ENCODE measurements at places on chromosomes 3 and 15.

- H3K27ac ChIP-seq = peak overlapping the region; percentile 61
- H3K4me3 ChIP-seq = peak overlapping the region; percentile 60
- H3K27me3 ChIP-seq = no peaks in the 10 kb centered on the region
- no peaks in the 10 kb centered on the region for H3K36me3 ChIP-seq
- peaks cover 13% of the 10 kb centered on the region for H3K4me1 ChIP-seq
Measured at GRCh38 chr15:80989081-80989517, 520 bp downstream of the MESD start.

DNA sequence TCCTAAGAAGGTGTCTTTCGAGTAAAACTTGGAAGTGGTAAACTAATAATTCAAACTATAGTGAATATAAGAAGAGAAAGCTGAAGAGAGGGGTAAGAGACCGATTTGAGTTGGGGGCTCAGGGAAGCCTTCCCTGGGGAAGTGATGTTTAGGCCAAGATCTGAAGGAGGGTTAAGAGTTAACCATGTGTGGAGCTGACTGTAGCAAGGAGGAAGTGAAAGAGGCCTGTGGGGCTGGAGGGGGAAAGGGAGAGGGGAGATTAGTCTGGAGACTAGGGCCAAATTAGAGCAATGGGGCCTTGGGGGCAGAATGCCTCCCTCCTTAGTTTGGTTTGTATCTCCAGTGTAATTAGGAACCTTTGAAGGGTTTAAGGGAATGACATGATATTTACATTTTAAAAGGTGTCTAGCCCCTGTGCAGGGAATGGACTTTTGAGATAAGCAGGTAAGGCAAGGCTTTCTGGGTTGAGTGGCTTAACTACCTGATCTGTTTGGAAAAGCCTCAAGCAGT is 2.2 kb downstream of the ZNF592 start:
- no peak for DNase-seq
- H3K27me3 ChIP-seq = no peaks in the 10 kb centered on the region
- peaks cover 14% of the 10 kb centered on the region for H3K4me1 ChIP-seq

GRCh38 chr3:56547486-56547885 is 9.5 kb upstream of the CCDC66 start:
- no peaks in the 10 kb centered on the region for H3K4me1 ChIP-seq
- no peak overlapping the region for H3K27ac ChIP-seq
- H3K36me3 ChIP-seq = no peaks in the 10 kb centered on the region
- no peak overlapping the region for H3K4me3 ChIP-seq
- peaks cover 11% of the 10 kb centered on the region for H3K27me3 ChIP-seq
- peak; percentile 4 for DNase-seq

GRCh38 chr3:174822320-174822719 is 36.8 kb upstream of the NAALADL2 start:
- DNase-seq = peak; percentile 2
- H3K4me3 ChIP-seq = no peak overlapping the region
- H3K27me3 ChIP-seq = no peaks in the 10 kb centered on the region

DNA sequence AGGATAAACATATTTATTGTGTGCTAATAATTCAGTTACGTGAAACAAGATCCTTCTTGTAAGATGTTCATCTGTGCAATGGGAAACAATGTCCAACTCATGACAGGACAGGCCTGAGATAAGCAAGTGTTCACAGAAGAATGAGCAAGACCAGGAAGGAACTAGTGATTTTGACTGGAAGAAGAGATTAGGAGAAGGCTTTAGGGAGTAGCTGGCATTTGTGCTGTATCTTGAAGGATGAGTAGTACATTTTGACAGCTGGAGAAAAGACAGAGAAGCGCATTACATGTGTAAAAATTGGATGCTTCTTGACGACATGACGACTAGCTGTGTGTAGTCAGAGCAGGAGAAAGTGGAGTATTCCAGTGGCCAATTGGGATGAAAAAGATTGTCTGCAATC is 48.4 kb downstream of the GBE1 start:
- no peaks in the 10 kb centered on the region for H3K27me3 ChIP-seq
- H3K4me1 ChIP-seq = peaks cover 23% of the 10 kb centered on the region
- no peak overlapping the region for H3K4me3 ChIP-seq
- no peaks in the 10 kb centered on the region for H3K36me3 ChIP-seq
- H3K27ac ChIP-seq = peak overlapping the region; percentile 53
- DNase-seq = peak; percentile 52

- H3K36me3 ChIP-seq = no peaks in the 10 kb centered on the region
- peak; percentile 91 for DNase-seq
- H3K4me3 ChIP-seq = no peak overlapping the region
- no peaks in the 10 kb centered on the region for H3K27me3 ChIP-seq
- no peaks in the 10 kb centered on the region for H3K4me1 ChIP-seq
Measured at GRCh38 chr3:131543714-131544113, 40.9 kb upstream of the MRPL3 start.

GRCh38 chr3:101303089-101303731 is 17.2 kb downstream of the IMPG2 start:
- no peak for DNase-seq
- H3K27ac ChIP-seq = no peak overlapping the region
- no peaks in the 10 kb centered on the region for H3K27me3 ChIP-seq
- H3K36me3 ChIP-seq = no peaks in the 10 kb centered on the region
- no peaks in the 10 kb centered on the region for H3K4me1 ChIP-seq

GRCh38 chr3:183518491-183519251 is 36.8 kb downstream of the KLHL6 start:
- DNase-seq = no peak
- no peak overlapping the region for H3K27ac ChIP-seq
- peaks cover 14% of the 10 kb centered on the region for H3K4me1 ChIP-seq
- peaks cover 30% of the 10 kb centered on the region for H3K27me3 ChIP-seq
- H3K36me3 ChIP-seq = no peaks in the 10 kb centered on the region

- peaks cover 5% of the 10 kb centered on the region for H3K4me1 ChIP-seq
- no peaks in the 10 kb centered on the region for H3K36me3 ChIP-seq
- DNase-seq = no peak
- no peak overlapping the region for H3K4me3 ChIP-seq
- H3K27ac ChIP-seq = no peak overlapping the region
Measured at GRCh38 chr3:59567661-59568060, 517.8 kb upstream of the CFAP20DC start.

DNA sequence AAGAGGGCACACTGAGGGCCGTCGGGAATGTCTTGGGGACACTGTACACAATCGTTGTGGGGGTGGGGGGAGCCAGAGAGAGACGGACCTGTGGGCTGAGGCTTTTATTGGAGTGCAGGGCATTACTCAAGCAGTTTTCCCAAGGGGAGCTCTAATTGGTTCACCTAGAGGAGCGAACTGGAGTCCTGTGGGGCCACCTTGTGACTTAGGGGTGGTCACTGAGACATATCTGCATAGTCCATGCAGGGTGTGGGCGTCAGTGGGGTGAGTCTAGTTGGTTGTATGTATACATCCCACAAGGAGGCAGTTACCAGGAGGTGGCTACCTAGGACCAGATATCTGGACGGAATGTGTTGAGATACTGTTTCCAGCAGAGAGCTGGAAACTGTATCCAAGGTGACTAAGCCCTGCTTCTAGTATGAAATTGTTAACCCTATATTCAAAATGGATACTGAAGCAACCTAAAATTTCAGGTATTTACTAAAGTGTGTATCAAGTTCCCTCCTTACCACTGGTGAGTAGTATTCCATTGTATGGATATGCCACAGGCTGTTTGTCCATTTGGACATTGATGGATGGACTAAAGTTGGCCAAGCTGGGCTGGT is 2.6 kb upstream of the PIGZ start:
- no peak for DNase-seq
- H3K4me3 ChIP-seq = no peak overlapping the region
- no peaks in the 10 kb centered on the region for H3K36me3 ChIP-seq
- no peaks in the 10 kb centered on the region for H3K4me1 ChIP-seq
- H3K27ac ChIP-seq = no peak overlapping the region
- H3K27me3 ChIP-seq = peaks cover 54% of the 10 kb centered on the region

- peak overlapping the region; percentile 42 for H3K27ac ChIP-seq
- no peaks in the 10 kb centered on the region for H3K36me3 ChIP-seq
- no peaks in the 10 kb centered on the region for H3K27me3 ChIP-seq
- DNase-seq = no peak
- H3K4me3 ChIP-seq = no peak overlapping the region
Measured at GRCh38 chr15:57823325-57823882, 116.9 kb downstream of the POLR2M start.

DNA sequence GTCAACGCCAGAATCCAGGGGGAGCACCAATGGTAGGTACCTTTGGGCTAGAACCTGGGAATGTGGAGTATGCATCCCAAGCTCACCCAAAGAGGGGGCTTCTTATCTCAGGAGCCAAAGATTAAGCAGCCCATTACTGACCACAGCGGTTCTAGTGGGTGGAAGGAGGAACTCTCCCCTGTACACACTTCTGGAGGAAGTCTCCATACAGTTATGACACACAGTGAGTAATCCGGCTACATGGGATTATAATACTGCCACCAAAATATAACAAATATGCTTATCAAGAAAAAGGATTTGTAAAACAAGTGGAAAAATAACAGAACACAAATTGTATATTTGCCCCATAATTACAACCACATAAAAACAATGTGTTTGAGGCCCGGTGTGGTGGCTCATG is 8.4 kb downstream of the MYO1E start:
- no peak for DNase-seq
- H3K4me1 ChIP-seq = no peaks in the 10 kb centered on the region
- no peaks in the 10 kb centered on the region for H3K36me3 ChIP-seq
- no peak overlapping the region for H3K4me3 ChIP-seq
- no peak overlapping the region for H3K27ac ChIP-seq
- no peaks in the 10 kb centered on the region for H3K27me3 ChIP-seq

GRCh38 chr15:58458076-58458475 is 26.3 kb downstream of the LIPC start:
- DNase-seq = peak; percentile 23
- H3K27ac ChIP-seq = no peak overlapping the region
- no peaks in the 10 kb centered on the region for H3K27me3 ChIP-seq
- H3K4me3 ChIP-seq = no peak overlapping the region
- no peaks in the 10 kb centered on the region for H3K36me3 ChIP-seq

DNA sequence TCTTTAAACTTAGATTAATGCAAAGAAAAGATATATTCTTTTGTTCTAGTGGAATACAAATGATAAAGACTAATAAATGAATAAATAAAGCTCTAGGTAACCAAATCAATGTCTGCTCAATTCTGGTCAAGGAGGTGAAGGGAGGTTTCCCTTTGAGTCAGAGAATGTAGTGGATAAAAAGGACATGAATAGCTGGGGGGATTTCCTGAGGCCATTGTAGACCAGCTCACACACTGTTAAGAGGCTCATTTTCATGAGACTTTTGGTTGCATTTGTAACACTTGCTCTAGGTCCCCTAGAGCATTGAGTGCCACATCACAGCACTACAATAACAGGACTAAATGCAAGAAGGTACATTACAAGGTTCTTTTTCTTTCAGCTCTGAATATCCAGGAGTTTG is 170.7 kb downstream of the TIGIT start:
- no peak overlapping the region for H3K4me3 ChIP-seq
- peaks cover 20% of the 10 kb centered on the region for H3K4me1 ChIP-seq

DNA sequence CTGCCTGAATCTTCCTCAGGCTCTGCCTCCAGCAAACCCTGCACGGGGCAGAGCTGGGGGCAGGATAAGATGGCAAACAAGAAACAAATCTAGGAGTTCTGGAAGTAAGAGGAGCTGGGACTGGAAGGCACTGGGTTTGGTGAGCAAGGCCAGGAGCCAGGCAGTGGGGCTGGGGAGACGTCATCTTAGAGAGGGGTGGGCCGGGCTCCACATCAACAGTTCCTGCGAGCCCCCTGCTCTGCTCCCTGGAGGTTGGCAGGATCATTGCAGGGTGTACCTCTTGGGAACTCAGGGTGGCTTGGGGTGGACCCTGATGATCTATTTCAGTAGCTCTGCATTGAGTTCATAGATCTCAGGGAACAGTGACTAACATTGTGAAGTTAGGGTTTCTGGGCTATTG is 87.3 kb upstream of the PRR23E start:
- H3K4me3 ChIP-seq = no peak overlapping the region
- no peaks in the 10 kb centered on the region for H3K27me3 ChIP-seq
- no peak for DNase-seq
- no peaks in the 10 kb centered on the region for H3K36me3 ChIP-seq
- no peaks in the 10 kb centered on the region for H3K4me1 ChIP-seq
- H3K27ac ChIP-seq = no peak overlapping the region

- DNase-seq = no peak
- peaks cover 27% of the 10 kb centered on the region for H3K4me1 ChIP-seq
- H3K4me3 ChIP-seq = no peak overlapping the region
Measured at GRCh38 chr3:52085681-52086282, 29.4 kb upstream of the DUSP7 start.

- no peaks in the 10 kb centered on the region for H3K36me3 ChIP-seq
- H3K27ac ChIP-seq = no peak overlapping the region
- peak; percentile 19 for DNase-seq
- no peaks in the 10 kb centered on the region for H3K4me1 ChIP-seq
- no peak overlapping the region for H3K4me3 ChIP-seq
Measured at GRCh38 chr15:56428821-56429458, 36.0 kb downstream of the MNS1 start.

- DNase-seq = no peak
- peaks cover 19% of the 10 kb centered on the region for H3K36me3 ChIP-seq
- H3K4me1 ChIP-seq = peaks cover 7% of the 10 kb centered on the region
- H3K4me3 ChIP-seq = no peak overlapping the region
- no peaks in the 10 kb centered on the region for H3K27me3 ChIP-seq
Measured at GRCh38 chr3:48985831-48986376, 4.1 kb upstream of the P4HTM start.

DNA sequence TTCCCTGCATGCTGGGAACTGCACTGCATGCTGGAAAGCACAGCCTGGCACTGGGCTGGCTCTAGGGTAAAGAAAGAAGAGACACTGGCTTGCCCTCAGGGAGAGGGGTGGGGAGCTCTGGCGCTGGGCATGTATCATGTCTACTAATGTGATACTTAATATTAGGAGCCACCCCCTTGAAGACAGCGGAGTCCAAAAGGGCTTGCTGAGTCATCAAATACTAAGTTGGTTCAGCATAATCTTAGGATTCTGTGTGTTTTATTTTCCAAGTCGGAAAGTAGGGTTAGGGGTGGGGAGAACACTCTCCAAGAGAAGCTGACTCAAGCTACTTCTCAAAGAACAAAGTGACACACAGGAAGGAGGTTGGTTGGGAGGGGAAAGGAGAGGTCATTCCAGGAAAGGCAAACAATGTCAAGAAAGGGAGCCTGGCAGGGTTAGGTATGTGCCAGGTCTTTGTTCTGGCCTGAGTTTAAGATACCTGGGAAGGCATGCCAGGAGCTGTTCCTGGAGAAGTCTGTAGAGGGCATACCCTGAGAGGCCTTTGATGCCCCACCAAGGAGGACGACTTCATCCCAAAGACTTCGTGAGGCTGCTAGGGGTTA is 237.8 kb upstream of the NR2E3 start:
- no peaks in the 10 kb centered on the region for H3K4me1 ChIP-seq
- H3K4me3 ChIP-seq = no peak overlapping the region
- H3K27ac ChIP-seq = no peak overlapping the region
- peaks cover 3% of the 10 kb centered on the region for H3K27me3 ChIP-seq

GRCh38 chr3:31688984-31689383 is 156.3 kb downstream of the STT3B start:
- no peaks in the 10 kb centered on the region for H3K27me3 ChIP-seq
- no peaks in the 10 kb centered on the region for H3K36me3 ChIP-seq
- H3K27ac ChIP-seq = no peak overlapping the region
- H3K4me1 ChIP-seq = peaks cover 7% of the 10 kb centered on the region

GRCh38 chr15:75659928-75660645 is 12.4 kb downstream of the SNX33 start:
- no peak overlapping the region for H3K27ac ChIP-seq
- no peaks in the 10 kb centered on the region for H3K4me1 ChIP-seq
- no peaks in the 10 kb centered on the region for H3K27me3 ChIP-seq
- DNase-seq = no peak
- no peak overlapping the region for H3K4me3 ChIP-seq

GRCh38 chr15:40098489-40099261 is 10.0 kb downstream of the BMF start:
- H3K27me3 ChIP-seq = no peaks in the 10 kb centered on the region
- H3K4me1 ChIP-seq = peaks cover 59% of the 10 kb centered on the region
- H3K27ac ChIP-seq = peak overlapping the region; percentile 99
- H3K36me3 ChIP-seq = no peaks in the 10 kb centered on the region
- peak; percentile 96 for DNase-seq
